Neural crest cell (in vitro differentiated cells): ENCODE measurements at places on chromosomes 2 and 18.

- no peak for DNase-seq
Measured at GRCh38 chr2:217733461-217733860, 269.3 kb downstream of the TNS1 start.

GRCh38 chr18:6487968-6488367, 73.3 kb upstream of the L3MBTL4 start:
- no peak for DNase-seq

- no peak for DNase-seq
Measured at GRCh38 chr2:149087751-149088150, 49.3 kb downstream of the LYPD6B start.

- no peak for DNase-seq
Measured at GRCh38 chr2:234677758-234678538, 181.1 kb upstream of the ARL4C start.

DNA sequence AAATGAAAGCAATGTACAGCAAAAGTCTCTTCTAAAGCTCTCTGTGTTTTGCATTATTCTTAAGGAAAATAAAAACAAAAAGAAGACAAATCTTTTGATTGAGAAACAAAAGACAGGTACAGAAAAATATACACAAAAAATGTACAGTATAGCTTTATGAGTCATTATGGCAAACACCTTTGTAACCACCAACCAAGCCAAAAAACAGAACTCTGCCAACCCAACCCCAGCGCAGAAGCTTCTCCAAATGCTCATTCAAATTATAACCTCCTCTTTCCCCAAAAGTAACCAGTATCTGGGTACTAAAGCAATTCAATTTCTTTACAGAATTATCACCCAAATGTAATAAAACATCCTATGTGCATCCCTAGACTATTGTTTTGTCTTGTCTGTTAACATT, 255.9 kb upstream of the STON1 start:
- DNase-seq: no peak

GRCh38 chr2:181440344-181440743, 16.8 kb upstream of the ITGA4 start:
- DNase-seq: no peak

DNA sequence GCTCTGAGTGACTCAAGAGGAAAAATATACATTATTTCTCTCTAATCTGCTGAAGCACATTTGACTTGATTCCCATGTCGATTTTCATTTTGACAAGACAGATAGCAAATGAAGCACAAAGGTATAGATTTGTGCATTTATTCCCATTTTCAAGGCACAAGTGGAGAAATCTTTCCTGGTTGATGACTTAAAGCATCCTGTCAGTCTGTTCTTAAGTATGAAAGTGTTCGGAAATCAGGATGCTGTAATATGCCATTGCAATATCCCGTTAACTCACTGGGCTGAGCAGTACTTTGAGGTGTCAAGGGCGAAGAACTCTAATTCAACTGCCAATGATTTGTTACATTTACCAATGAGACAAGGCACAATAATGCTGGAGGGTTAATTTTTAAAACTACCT, 185.2 kb upstream of the LRP1B start:
- no peak for DNase-seq

- DNase-seq: no peak
Measured at GRCh38 chr2:54859997-54860701, 136.7 kb downstream of the EML6 start.

DNA sequence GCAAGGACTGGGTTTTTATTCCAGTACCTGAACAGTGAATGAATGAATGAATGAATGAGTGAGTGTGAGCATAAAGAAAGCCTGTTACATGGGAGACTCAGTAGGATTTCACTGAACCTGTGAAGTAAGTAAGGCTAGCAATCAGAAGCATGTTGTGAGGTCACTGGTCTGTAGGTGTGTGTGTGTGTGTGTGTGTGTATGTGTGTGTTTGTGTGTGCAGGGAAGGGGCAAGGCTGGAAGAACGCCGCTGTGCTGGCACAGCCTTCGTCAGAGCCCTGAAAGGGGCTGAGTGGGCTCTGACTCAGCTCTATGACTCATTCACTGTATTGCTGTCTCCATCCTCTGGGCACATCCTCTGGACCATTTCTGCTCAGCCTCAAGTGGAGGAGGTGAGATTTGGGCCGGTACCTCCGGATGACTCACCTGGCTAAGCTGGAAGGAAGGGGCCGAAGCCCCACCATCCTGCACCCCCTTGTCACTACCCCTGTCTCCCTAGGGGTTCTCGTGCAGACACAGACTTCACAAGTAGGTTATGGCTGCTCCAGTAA, 51.4 kb upstream of the MRPL33 start:
- no peak for DNase-seq

GRCh38 chr18:46167971-46168370, 63.8 kb downstream of the HAUS1 start:
- DNase-seq: no peak

- DNase-seq: no peak
Measured at GRCh38 chr2:72864500-72864899, 22.7 kb upstream of the SPR start.

DNA sequence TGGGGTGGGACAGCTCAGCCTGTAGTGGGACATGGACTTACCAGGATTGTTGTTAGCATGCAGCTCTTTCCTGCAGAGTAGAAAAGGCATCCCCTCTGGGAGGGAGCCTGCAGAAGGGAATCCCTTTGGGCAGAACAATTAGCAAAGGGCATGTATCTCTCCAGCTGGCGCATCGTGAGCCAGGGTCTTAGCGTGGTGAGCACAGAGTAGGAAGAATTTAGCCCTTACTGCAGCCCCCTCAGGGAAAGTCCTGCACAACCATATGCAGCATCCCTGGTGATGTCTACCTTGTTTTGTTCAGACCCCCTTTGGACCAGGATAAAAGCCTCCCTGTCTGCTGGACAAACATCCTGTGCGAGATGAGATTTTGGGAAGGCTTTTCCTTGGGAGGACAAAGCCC, 292.1 kb downstream of the SLC4A3 start:
- DNase-seq: no peak

DNA sequence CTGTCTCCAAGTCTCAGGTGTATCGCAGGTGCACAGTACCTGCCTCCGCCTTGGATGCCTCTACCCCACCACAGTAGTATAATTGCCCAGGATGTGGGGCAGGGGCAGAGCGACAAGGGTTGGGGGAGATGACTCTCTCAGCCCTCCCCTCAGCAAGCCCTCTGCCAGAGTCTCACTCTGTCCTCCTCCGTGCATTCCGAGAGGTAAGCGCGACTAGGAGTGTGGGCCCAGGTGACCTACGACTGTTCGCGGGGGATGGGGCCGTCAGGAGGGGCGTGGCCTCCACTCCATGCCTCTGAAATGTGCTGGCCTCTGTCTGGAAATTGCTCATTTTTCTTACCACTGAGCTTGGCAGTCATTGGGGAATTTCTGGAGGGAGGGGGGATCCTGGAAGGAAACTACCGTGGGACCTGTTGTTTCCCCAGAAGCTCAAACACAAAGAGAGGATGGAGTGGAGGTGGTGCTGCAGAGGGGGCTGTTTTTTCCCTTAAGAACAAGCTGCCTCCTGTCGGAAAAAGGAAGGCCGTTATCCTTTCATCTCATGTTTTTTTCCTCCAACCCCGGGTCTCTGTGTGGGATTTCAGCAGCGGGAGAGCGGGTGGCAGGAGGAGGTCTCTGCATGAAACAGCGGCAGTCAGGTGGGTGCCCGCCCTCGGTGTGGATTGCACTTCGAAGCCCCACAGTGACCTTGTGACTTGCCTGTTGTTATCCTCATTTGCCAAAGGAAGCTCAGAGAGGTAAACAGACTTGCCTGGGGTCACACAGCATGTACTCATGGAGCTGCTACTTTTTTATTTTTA, 13.0 kb upstream of the RALB start:
- no peak for DNase-seq

- no peak for DNase-seq
Measured at GRCh38 chr2:213306316-213306942, 22.2 kb downstream of the SPAG16 start.

- DNase-seq: no peak
Measured at GRCh38 chr2:30770816-30771576, 36.2 kb downstream of the CAPN13 start.

DNA sequence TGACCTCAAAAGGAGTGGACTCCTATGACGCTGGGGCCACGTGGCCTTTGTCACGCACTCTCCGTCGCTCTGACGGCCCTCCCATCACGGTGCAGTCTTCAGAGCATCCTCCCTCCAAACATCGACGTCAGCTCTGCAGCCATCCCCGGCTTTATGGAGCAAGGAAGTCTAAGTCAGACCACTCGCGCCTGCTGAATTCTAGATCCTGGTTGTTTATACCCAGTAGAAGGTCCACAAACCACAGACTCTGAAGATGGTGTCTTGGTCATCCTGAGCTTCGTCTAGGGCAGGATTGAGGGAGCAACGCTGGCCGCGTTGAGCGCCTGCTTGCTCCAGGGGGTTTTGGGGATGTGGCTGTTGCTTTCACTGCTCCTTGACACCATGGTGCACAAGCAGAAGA, 228.0 kb upstream of the SALL3 start:
- DNase-seq: no peak

DNA sequence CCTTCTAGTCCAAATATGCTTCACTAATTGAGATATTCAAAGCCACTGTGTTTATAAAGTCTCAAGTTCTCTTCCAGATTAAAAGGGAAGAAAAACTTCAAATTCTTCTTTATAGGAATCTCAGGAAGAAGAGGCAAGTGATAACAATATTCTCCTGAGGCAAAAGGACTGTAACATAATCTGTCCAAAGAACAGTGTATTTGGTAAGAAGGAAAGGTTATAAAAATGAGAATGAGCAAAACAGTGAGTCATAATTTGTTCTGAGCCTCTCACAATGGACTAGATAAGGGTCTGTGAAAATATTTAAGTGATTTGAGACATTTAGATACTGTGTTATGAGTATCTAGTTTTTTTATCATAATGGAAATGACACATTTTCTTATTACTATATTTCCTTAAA, 44.3 kb downstream of the SNRPD1 start:
- no peak for DNase-seq

- no peak for DNase-seq
Measured at GRCh38 chr2:95225658-95226057, 18.3 kb downstream of the ZNF892 start.

DNA sequence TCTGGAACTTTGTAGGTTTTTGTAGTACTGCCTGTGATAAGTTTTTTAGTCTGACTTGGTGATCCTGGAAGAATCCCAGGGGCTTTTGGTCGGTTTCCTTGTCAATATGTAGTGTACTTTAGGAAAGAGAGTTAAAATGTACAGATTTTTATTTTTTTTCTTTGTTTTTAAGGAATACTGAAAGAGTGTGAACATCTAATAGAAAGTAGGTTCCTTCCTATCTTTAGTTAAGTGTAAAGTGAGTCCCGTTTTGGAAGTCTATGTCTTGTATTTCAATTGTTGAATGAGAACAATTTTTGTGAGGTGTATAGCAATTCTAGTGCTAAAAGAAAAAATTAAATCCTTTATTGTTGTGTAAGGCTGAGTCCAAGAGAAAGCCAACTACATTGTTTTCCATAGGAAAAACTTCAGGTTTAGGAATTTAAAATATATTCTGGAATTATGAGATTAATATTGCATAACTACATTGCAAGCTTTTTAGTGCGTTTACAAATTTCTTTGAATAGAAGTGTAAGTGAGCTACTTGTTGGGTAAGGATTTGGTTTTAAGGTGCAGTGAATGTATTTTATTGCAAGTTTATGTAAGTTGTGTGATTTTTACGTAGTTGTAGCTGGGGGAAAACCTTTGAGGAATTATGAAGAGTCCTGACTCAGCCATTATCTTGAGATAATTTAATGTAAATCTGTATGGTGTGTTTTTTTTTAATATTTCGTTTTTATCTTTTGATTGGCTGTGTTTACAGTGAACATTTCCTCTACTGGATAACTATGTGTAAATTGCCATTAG, 1.7 kb downstream of the VAPA start:
- DNase-seq: no peak

DNA sequence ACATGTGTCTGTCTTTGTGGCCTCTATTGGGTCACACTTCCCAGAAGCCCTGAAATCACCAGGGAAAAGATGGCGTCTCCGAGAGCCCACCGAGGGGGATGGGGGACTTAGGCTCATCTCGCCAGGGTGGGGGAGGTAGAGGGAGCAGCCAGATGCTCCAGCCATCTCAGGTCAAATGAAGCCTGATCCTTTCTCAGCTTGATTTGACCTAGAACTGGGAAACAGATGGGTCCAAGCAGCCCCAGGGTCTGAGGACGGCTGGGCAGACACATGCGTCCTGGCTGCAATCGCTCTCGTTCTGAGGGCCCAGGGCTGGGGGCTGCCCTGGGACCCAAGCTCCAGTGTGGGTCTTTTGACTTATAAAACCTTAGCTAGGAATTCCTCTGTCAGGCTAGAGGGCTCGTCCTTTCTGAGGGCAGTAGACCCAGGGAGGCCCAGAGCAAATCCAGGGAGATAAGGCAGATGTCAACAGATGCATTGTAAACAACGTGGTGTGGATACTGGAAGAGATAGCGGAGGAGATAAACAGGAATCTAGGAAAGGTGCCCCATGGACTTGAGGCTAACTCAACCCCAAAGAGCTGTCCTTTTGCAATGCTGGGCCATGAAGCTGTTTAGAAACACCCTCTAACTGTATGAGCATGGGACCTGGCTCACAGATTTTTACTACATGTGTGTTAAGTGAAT, 127.7 kb downstream of the MYCN start:
- no peak for DNase-seq

DNA sequence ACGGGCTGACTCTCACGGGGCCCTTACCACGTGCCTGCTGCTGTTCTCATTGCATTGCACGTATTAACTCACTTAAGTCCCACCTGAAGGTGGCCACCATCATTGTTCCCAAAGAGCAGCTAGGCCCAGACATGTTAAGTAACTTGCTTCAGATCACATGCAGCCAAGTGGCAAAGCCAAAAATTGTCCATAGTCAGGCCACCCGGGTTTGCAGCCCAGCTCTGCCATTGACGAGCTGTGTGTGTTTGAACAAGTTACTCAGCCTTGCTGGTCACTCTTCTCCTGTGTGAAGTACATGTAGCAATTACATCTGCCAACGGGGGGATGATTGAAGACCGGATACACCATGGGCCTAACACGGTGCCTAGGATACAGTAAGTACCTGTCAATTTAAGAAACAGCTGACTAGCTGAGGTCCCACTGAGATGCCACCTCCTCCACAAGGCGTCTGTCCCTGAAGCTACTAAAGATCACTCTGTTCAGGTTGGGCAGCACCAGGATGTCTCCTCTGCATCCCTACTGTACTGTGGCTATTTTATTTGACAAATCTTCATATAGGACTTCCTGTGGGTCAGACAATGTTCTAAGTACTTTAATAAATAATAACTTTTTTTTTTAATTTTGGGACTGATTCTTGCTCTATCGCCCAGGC, 154.2 kb upstream of the MYCN start:
- DNase-seq: no peak

DNA sequence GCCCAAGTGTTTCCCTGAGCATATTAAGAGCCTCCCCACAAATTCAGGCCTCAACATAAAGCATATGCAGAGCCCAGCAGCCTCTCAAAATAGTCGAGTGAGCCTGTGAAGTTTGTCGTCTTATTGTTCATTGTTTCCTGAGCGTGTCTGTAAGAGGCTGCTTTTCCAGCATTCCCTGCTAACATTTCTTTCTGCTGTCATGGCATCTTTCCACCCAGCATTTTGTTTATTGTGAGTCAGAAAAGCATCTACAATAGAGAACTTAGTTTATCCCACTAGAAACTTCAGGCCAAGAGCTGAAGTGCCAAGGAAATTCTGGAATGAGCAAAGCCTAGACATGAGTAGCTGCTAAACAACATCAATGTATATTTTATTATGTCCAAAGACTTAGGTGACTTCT, 46.3 kb upstream of the STAM2 start:
- no peak for DNase-seq
